ENCODE measurements at places on chromosomes 12 and 14.
A peak's percentile ranks its signal among the peaks of the same experiment; 100 is the strongest.

DNA sequence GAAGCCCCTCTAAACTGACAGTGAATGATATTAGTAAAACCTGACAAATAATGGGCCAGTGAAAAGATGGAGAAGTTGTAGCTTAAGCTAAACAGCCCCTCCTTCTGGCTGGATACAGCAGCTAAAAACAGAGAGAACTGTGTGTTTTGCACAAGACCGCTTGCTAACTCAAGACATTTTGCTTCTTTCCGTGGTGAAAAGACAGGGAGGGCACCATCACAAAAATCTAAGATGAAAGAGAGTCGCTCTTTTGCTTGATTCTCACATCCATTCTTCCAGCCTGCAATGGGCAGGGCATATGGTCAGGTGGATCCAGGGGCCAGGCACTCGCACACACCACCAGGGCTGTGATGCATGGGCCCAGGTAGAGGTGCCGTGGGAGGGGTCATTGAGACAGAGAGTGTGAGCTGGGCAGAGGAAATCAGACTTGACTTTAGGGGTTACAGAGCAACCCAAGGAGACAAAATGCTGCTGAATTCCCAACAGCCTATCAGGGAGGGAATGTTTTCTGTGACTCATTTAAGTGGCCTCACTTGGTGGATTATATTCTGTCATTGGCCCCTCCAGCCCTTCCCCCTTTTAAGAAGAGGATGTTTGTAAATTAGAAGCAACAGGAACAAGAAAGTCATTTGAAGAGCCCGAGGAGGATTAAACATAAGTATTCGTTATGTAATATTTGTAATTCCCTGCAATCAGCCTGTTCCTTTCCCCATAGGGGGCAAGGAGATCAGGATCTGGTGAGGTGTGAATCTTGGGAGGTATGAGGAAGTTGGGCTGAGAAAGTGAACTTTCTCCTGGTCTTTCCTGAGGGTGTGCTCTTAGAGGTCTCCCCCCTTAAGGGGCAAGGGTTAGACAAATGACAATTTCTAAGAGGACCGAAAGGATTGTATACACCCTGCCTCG, 12.3 kb downstream of the EMP1 start:
- DNase-seq: peak; percentile 64

GRCh38 chr12:68170726-68171125, 11.2 kb upstream of the IFNG start:
- DNase-seq: no peak

- peak; percentile 72 for DNase-seq
Observed at GRCh38 chr12:6828781-6829535, 751 bp downstream of the P3H3 start.

DNA sequence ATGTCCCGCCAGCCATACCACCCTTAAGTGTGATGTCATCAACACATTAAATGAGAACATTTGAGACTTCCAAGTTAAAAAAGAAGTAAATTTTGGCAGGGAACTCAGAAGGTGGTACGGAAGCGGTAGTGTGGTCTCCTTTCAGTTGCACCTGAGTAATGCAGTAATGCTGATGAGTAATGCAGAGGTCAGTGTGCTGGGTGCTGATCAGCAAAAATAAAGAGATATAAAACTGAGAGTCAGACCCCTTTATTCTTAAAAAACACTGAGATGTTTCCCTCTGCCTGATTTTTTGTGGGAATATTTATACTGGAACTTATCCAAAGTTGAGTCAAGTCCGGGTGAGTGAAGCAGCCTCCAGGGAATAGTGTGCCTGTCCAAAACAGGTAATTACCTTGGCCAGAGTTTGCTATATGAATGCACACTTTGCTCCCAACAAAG, 370.6 kb upstream of the PRICKLE1 start:
- no peak for DNase-seq

DNA sequence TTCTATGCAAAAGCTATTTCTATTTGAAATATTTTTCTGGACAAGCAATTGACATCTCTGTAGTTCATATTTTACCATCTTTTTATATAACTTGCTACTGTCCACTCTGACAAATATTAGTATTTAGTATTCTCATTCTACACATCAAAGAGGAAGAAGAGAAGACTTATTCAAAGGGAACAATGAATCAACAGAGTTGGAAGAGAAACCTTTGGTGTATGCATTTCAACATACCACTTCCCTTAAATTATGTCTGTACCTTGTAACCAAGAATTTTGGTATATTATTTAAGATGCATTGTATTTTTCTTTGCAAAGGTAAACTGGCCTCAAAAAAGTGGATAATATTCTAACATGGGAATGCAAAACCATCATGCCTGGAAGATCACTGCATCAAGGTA, 72.1 kb upstream of the DUSP6 start:
- no peak for DNase-seq

DNA sequence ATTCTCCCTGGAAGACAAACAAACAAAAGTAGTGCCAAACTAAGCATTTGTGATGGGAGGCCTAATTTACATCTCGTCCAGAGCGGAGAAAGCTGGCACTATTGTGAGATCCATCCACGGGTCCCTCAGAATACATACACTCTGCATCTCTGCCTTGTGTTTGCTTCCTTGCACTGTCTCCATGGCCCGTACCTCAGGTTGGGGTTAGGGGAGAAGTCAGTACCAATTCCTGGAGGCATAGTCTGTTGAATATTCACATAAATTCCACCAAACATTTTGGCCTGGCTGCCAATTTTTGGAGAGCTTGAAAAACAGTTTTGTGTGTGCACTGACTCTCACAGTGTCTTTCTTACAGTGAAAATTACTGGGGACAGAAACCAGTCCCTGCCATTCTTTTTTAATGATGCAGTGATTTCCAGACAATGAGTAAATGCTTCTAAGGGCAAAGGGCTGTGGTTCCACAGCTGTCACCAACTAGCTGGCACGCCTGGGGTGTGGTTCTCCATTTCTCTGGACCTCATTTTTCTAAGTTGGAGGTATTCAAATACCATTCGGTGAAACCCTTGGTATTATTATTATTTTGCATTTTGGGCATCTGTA, 119.7 kb upstream of the HIF1A start:
- no peak for DNase-seq

- no peak for DNase-seq
Observed at GRCh38 chr14:101017209-101017608, 113.7 kb upstream of the RTL1 start.

DNA sequence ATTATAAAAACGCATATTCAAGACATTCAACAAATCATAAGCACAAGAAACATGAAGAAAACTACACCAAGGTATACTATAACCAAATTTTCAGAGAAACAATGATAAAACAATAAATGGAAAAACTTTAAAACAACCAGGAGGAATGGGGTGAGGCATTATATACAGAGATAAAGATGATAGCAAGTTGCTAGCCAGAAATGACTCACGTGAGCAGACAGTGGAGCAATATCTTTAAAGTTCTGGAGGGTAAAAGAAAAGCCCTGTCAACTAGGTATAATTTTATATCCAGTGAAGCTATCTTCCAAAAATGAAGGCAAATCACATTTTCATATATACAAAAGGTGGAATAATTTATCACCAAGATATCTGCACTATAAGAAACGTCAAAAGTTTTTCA, 97.8 kb upstream of the PCED1B start:
- no peak for DNase-seq

DNA sequence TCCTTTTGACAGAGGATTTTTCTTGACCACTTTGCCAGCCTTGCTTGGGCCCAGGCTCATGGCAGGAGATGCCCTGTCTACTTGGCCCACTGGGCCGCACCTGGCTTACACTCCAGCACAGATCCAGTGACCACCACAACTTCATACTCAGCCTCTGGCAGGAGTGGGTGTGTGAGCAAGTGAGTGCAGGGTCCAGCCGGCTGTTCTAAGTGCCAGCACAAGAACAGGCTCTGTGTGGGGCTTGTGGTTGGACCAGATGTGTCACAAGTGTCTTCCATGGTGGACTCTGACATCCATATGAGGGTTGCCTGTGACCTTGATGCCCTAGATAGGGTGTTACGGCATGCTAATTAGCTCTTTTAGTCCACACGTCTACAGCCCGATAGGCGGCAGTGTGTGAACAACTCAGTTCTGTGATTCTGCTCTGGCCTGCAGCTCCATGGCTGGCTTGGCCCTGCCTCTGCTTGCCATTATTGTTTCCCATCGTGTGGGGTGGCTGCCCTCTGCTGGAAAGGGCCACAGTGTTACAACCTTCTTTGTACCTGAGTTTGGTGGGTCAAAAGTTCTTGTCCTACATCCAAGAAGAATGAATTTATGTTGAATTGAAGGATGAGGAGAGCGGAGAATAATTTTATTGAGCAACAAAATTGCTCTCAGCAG, 1089.1 kb downstream of the SLC6A15 start:
- DNase-seq: peak; percentile 91

- no peak for DNase-seq
Observed at GRCh38 chr14:93231129-93231979, 24.3 kb downstream of the UBR7 start.

GRCh38 chr14:84435820-84436324, 1094.1 kb upstream of the FLRT2 start:
- no peak for DNase-seq

DNA sequence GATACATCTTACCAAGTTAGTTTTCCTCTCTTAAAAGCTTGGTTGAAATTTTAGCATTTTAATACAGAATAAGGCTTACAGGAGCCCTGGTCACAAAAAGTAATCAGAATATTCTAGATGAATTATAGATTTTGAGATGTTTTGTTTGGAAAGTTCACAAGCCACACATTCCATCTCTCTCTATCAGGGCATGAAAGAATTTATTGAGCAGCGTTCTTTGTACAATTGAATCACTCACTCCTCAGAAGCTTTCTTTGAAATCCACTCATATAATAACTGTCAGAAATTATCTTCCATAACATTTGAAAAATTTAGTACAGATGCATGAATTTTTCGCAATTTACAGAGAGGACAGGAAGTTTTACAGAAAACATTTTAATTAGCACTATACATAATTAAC, 938.6 kb upstream of the MDGA2 start:
- no peak for DNase-seq

- DNase-seq: no peak
Observed at GRCh38 chr12:42684802-42685071, 95.2 kb upstream of the PRICKLE1 start.

DNA sequence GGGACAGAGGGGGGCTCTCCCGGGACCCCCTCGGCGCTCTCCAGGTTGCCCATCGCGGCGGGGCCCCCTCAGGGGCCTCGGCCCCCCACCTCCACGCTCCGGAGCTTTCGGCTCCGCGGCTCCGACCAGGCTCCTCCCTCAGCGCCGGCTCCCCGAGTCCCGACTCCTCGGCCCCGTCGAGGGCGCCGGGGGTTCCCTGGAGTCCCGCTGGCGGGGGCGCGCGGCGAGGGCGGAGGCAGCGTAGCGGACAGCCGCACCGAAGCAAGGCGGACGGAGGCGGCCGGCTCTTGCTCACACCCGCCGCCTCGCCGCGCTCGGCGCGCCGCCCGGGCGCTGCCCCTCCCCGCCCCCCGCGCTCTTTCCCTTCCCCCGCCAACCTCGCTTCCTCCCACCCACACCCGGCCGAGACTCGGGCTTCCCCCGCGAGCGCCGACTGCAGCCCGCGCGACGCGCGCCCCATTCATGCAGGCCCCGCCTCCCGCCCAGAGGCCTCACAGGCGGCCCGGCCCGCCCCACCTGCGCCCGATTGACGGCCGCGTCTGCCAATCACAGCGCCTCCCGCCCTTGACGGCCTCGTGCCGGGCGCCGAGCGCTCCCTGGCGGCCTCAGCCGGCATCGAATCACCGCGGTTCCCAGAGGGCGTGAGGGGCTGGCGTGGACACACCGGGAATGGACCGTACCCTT, at the start of gene FMNL3:
Gene FMNL3 (minus strand): TSS at position 278 of the 684 bp plus-strand sequence. CDS start 225 bp downstream, at position 53.
- peak; percentile 99 for DNase-seq

GRCh38 chr12:19288603-19289244, 150.6 kb upstream of the AEBP2 start:
- DNase-seq: peak; percentile 75

DNA sequence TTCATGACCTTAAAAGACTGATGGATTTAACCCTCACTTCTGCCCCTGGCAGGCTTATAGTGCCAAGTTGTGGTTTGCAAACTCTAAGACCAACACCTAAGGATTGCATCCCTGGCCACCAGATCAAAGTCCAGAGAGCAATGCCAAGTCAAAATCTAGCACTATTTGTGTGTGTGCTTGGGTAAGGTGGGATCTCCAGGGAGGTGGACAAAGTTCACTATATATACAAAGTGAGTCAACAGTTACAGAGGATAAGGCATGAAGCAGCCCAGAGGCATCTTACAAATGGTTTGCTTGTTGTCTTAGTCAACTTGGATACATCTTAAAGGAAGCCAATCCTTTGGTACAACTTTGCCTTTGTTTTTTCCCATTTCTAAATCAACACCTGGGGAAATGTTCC, 137.3 kb downstream of the MSRB3 start:
- DNase-seq: no peak

DNA sequence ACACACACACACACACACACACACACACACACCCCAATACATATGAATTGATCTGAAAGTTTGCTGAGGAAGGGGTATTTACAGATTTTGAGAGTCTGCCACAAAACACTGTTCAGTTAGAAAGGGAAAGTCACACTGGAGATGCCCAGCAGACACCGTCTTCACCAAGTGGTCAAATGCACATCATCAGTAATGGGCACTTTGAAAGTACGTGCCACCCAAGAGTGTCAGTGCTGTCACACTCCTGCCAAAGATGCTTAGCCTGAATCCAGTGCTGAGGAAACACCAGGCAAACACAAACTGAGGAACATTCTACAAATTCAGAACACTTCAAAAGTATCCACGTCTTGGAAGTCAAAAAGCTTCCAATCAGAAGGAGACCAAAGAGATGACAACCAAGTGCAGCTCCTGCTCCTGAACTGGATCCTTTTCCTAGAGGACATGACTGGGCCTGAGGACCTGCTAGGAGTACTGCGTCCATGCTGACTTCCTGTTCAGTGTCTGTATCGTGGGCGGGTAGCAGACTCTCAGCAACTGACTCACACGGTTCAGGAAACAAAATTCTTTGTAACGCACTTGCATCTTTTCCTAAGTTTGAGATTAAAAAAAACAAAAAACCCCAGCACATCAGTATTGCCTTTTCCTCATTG, 18.6 kb downstream of the PSMC1 start:
- no peak for DNase-seq

DNA sequence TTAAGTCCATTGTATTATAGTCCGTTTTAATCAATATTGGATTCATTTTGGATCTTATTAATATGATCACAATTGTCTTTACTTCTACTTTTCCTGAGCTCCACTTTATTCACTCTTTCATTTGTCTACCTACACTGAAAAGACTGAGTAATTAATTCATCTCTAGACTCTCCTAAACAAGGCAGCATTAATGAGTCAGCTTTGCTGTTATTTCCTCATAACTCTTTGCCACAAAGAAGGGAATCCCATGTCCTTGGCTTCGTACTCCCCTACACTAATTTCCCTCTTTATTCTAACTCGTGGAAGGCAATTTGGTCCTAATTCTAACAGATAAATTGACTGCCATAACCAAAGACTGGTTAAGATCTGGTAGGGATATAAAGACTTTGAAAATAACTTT, 91.9 kb downstream of the ARMH4 start:
- DNase-seq: no peak

DNA sequence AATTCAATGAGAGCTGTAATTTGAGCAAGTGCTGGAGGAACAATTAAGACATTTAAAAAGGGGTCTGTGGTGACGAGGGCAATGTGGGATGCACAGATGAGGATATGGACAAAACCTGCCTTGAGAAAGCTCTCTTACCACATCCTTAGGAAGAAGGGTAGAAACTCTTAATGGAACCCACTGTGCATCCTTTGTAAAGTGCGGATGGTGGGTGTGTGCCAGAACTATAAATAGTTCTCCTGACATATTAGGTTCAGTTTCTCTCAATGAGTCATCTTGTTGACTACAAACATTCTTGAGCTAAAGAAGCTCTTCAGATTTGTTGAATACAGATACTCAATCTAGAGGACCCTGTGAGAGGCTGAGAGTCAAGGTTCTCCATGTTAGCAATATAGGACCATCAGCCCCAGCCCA, 106.1 kb upstream of the ANO4 start:
- DNase-seq: no peak

Measured in Karpas-422 (cell line).